Renal cortical epithelial cell (primary cell): ENCODE measurements at places on chromosomes 5 and 9.
A peak's percentile ranks its signal among the peaks of the same experiment; 100 is the strongest.

GRCh38 chr9:99158629-99159028 is 53.7 kb downstream of the TGFBR1 start:
- DNase-seq, result no peak

DNA sequence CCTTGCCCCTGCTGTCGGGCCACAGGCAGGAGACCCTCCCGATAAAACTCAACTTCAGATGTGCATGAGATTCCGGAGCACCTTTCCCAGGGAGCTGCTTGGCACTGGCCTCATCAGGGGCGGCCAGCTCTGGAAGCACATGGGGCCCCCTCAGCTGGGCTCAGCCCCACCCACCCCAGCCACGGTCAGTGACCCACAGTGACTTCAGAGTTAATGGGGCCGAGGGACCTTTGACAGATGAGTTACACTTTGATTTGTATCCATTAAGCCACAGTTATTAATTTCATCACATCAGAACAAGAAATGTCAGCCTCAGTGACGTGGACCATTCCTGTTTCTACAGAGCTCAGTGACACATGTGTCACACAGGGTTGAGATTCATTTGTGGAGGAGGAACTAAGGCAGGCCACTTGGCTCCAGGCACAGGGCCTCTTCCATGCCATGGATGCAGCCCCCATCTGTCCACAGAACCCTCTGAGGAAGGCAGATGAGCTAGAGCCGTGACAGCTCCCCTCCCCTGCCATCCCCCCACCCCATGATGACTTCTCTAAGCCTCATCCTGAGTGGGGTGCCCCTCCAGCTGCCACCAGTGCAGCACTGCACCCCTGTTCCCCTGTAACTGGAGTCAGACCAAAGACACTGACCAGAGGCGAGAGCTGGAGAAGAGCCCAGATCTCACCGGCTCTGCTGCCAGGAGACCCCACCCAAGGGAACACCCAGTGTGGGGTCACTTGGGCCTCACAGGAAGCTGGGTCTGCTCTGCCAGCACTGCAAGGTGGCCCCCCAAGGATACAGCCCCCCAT is 69.4 kb upstream of the ADAMTS2 start:
- DNase-seq, result no peak

GRCh38 chr5:37694867-37695266 is 145.0 kb downstream of the GDNF start:
- no peak for DNase-seq

DNA sequence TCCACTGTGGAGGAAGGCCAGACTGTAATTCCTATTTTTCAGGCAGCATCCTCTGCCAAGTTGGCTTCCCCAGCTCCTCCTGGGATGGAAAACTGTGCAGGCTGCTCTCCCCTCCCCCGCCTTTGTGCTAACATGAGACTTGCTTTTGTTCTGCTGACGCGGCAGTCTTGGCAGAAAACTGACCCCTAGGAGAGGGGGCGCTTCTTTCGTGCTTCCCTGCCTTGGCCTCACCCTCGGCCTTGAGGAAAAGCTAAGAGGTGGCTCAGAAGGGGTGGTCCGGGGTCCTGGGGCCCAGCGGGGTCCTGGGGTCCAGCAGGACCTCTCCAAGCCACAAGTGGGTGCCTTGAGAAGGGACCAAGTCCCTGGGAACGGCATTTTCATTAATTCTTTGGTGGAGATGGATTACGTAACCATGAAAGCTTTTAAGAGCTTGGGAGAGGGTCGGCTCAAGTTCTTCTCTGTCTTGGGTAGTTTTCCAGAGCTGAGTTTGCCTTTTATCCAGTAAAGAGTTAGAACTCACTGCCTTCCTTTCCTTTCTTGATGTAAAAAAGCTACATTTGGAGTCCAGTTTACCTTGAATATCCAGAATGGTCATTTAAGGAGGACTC is 51.0 kb downstream of the SH3PXD2B start:
- DNase-seq, result no peak

DNA sequence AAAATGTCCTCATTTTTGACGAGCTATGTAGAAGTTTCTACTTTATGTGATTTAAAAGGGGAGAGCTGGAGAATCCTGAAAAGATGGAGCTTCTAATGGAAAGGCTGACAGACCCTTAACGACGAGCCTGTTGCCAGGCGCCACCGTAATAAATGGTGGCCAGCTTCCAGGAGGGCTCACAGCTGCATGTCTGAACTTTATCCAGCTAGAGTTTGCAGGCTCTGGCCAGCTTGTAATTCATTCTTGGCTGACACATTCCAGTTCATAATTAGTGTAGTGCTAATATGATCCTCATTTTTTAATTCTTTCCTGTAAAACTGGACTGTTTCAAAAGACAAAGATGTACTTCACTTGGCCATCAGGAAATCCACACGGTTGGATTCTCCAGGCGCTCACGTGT is 246.7 kb downstream of the GAS1 start:
- DNase-seq, result no peak

- no peak for DNase-seq
Measured at GRCh38 chr5:135454946-135455345, 2.8 kb upstream of the TIFAB start.

DNA sequence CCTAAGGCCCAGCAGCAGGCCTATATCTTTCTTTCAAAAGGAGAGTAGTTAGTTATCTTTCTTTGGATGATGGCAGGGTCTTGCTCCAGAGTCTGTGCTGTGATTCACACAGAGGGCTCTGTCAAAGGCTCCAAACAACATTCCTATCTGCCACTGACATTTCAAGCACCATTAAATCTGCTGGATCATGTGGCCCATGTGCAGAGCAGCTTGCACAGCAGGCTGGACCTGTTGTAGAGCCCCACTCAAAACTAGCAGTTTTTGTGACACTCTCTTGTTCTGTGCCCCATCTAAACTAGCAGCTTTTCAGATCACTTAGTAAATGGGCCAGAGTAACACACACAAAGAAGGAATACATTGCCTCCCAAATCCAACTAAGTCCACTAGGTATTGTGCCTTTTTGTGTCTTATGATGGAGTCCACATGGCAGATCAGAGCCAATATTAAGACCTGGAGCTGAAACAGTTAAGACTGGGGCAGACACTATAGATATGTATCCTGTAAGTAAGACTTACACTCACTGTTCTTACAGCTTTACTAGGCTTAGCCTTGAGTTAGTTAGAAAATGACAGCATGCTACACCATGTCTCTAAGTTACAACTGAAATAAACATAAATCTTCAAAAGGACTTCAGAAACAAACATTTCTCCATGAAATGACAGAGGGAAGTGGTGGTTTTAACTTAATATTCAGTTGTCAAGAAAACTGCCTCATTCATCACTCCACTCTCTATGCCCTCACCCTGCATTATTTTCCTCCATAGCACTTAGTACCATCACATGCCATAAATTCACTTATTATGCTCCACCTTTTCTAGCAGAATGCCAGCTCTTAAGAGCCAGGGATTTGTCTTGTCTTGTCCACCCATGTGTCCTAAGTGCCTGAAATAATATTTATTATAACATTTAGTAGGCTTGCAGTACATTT is 400.9 kb downstream of the RAB3C start:
- peak; percentile 84 for DNase-seq

DNA sequence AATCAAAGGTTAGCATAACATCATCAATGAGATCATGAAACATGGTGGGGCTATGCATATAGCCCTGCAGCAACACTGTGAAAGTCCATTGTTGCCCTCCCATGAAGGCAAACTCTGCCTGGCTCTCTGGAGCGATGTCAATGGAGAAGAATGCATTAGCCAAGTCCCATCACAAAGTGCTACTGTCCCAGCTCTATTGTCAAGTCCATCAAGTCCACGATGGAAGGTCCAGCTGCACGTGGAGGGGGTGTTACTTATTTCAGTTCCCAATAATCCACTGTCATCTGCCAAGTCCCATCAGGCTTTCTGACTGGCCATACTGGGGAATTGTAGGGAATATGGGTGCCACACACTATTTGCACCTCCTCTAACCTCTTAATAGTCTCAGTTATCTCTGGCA is 10.8 kb downstream of the DMAC1 start:
- DNase-seq, result no peak

GRCh38 chr5:136030956-136031611 is 2.3 kb downstream of the TGFBI start:
- DNase-seq, result no peak

DNA sequence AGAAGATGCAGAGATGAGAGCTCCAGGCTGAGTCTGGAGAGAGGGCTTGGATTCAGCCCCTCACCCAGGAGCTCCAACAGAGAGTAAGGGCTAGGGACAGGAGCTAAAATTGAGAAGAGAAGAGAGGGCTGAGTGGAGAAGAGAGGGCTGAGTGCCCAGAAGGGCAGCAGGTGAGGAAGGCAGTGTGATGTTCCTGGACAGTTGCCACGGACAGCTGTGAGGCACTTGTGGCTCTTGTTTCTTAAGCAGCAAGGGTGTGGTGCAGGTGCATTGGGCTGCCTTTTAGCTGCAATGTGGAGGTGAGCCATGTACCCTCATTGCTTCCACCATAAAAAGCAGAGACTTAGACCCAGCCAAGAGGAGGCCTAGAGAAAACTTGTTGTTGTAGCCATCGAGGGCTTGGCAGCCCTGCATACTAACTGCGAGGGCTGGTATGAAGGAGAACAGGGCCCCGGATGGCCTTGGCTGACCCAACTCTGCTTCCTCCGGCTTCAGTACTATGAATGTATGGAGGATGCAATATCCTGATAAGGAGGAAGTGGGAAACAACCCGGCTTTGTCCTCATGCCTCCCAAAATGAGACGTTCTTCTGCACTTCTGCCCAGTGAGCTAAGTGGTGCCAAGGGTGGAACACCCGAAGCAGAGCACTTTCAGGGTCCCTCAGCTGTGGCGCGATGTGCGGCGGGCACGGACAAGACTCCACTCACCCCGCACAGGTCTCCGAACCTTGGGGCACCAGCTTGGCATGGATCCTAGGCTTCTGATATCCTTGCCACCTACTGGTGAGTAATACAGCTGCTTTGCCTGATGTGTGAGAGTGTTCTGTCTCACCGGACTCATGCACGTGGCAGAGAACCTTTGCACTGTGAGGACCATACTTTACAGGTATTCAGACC is 65.2 kb downstream of the LRRC70 start:
- no peak for DNase-seq

GRCh38 chr5:151006704-151007334 is 13.6 kb upstream of the GPX3 start:
- DNase-seq, result no peak

- DNase-seq, result peak; percentile 56
Measured at GRCh38 chr5:131328536-131329285, 64.9 kb downstream of the CDC42SE2 start.

DNA sequence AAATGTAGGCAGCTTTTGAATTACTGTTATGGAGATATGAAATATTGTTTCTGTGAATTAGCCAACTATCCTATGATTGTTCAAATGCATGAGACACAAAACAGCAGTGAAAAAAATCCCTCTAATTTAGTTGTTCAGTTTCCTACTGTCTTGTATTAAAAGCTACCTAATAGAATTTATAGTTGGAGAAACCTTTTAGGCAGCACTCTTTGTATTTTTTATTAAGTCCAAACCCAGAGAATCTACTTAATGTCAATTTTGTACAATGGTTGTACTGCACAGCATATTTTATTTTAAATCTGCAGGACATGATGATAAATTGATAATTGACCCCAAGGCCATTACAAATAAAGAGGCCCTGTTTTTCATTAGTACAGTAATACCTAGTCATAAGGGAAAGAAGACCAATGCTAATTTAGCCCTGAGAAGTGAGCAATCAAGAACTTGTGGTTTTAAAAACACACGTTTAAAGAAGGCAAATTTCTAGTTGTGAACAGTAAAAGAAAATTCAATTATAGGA is 607.5 kb downstream of the ISL1 start:
- DNase-seq, result no peak

DNA sequence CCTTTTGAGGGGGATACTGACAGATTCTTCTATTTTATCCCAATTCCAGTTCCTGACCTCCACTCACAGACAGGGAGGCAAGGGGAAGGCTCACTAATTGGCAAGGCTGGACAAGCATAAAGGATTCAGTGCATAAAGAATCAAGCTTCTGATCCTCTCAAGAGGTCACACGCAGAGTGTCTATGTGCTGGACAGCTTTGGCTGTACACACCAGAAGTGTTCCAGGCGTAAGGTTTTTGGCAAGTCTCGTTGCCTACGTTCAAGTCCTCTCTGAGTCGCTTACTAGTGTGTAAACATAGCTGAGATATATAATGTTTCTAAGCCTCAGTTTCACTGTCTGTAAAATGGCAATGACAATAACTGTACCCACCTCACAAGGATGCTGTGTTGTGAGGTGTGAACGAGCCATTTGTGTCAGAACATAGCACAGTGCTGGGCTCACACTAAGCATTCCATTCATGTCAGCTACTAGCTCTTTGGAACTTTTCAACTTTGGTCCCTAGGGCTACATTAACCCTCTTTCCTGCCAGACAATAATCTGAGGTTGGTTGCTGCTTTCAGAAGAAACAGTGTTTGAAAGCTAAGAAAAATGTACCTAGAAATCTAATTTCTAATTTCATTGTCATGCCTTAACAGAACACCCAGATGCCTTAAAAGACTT is 52.1 kb downstream of the PALM2AKAP2 start:
- no peak for DNase-seq
